ENCODE measurements at places on chromosomes 11 and 22.
A peak's percentile ranks its signal among the peaks of the same experiment; 100 is the strongest.

DNA sequence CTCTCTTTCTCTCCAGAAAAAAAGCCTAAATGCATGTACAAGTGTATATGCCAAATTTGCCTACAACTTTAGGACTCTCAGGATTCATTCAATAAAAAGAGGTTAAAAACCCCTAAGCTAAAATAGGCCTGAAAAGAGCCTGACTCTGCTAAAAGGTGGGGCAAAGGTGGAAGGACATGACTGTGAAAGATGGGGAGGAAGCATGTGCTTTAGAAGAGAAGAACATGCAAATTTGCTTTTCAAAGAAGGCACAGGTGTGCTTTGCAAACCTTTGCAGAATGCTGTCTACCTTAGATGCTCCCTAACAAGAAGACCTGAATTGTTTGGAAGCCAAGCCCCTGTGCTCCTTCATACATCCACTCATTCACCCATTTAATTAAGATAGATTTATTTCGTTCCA lies 87.4 kb downstream of the GRIA4 start:
- no peak for DNase-seq

DNA sequence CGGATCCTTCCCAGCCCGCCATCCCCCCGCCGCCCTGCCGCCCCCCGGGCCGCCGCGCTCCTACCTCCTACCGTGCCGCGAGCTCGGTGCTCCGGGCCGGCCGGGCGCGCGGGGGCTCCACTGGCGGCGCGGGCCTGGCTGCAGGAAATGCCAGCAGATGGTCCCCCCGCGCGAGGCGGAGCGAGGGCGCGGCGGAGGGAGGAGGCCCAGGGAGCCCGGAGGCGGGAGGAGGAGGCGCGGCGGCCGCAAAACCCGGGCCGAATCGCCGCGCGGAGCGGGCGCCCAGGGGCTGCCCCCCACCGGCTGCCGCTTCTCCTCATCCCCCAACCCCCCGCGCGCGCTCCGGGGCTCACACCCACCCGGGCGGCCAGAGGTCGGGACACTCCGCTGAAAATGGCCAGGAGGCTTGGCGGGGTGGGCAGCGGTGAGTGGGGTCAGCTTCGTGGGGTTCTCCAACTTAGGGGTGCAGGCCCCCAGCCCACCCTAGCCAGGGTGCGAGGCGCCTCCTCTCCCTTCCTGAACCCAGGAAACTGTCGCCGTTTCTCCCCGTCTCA lies at the start of gene OSBPL5:
Gene OSBPL5, minus strand, starts transcription at position 159 of the 554 bp plus-strand sequence. CDS start 36,162 bp downstream, outside the sequence.
- peak; percentile 60 for DNase-seq

GRCh38 chr11:33879375-33879774 lies 12.5 kb downstream of the LMO2 start:
- no peak for DNase-seq

- no peak for DNase-seq
Measured at GRCh38 chr11:97454988-97455387, 1065.2 kb downstream of the JRKL start.

GRCh38 chr11:68076371-68077042 lies 37.7 kb downstream of the TCIRG1 start:
- DNase-seq: no peak

DNA sequence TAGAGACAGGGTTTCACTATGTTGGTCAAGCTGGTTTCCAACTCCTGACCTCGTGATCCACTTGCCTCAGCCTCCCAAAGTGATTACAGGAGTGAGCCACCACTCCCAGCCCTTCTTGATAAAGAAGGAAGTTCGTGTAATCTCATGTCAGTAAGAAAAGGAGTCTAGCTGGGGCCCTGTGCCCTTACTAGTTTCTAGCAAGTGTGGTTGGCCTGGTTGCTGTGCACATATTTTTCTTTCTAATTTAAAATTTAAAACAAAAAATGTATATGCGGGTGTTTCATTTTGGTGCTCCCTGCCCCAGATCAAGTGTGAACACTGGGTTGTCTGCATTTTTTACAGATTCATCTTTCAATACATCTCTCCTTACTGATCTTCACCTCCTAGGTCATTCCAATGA lies 770.8 kb upstream of the TENM4 start:
- no peak for DNase-seq

GRCh38 chr11:49995565-49995964 lies 13.2 kb upstream of the OR4C12 start:
- DNase-seq: no peak

- no peak for DNase-seq
Measured at GRCh38 chr11:122108828-122109227, 7.2 kb downstream of the BLID start.

- DNase-seq: no peak
Measured at GRCh38 chr11:103661185-103661584, 375.3 kb upstream of the DDI1 start.

- DNase-seq: no peak
Measured at GRCh38 chr22:35559354-35560005, 18.8 kb downstream of the RASD2 start.

DNA sequence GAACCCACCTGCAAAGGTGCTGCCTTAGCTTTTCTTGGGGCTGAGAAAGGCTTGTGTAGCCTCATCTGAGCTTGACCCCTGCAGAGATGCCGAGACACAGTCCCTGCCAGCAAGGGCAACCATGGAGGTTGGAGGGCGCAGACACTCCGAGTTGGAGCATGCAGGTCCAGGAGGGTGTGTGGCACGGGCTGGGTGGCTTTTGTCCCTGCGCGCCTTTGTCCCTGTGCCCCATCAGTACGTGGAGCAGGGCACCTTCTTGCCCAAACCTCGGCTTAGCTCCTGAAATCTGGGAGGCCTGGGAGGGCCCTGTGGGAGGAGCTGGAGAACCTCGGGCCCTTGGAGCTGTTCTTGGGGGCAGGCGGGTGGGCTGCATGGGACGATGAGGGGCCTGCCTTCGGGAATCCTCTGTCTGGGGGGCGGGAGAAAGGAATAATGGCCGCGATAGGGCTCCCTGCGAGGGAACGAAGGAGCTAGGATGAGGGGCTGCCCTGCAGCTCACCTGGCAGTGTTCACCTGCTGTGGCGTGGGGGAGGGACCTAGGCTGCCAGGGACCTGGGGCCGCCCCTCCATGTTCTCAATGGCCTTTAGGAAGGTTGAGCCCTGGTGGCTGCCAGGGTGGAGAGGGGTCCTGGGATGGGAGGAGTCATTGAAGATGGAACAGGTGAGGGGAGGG lies 3.4 kb downstream of the BRSK2 start:
- DNase-seq: no peak

GRCh38 chr11:48033918-48034341 lies 53.6 kb downstream of the PTPRJ start:
- no peak for DNase-seq

DNA sequence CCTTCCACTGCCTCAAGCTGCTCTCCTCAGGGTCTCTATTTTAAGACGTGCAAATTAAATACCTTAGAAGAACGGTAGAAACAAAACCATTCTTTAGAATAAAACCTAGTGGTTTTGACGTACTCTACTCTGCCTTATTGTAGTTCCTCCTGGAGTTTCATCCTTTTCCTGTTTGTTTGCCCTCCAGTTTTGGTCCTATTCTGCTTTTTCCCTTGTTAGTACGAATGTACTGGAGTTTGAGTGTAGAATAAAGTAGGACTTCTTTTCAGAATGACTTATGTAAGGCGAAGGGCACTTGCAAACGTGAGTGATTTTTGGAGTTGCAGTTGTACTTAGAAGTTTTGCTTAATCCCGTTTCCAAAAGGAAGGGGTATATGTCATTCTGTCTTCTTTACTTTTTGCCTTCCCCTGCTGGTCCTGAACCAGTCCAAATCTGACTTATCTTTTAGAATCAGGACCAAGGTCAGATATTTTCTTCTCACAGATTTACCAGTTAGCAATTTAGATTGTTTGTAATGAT lies 1.4 kb downstream of the SIK2 start:
- DNase-seq: no peak

Data from left renal pelvis (tissue), 4 donors.